ENCODE measurements at places on chromosomes 2 and 18.

DNA sequence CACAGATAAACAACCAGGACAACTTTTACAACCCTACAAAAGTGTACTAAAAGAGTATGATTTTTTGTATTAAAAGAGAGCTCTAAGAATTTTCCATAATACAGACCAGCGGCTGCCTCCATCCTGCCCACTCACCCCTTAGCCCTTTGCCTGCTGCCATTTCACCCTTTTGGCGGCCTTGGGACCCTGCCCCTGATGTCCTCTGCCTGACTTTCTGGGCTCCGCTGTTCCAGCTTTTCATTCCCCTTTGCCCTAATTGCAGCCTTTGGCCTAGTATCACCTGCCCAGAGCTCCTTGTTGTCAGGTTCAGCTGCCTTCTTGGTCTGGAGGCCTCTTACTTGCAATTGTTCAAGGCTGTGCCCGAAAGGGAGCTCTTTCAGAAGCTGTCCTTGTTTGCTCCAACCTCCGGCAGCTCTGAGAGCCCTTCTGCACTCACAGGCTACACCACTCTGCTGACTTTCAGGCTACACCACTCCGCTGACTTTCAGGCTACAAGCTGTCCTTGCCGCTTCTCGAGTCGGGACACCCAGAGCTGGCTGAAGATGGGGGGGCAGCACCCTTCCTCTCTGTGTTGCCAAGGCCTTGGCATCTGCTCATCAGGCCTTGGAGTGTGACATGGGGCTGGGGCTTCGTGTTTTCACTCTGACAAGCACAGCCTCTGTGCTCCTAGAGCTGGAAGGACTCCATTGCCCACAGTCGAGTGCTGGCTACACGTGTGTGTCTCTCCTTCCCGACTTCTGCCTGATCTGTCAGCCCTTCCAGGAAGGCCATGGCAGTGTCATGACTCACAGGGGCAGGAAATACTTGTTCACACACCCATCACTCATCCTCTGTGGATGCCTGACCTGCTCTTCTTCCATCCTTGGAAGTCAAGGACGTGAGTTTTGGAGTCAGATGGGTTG, 43.1 kb upstream of the HDAC4 start:
- DNase-seq: peak; percentile 73

- peak; percentile 44 for DNase-seq
These were observed 185.1 kb downstream of the SCG2 start for GRCh38 chr2:223416815-223417610.

DNA sequence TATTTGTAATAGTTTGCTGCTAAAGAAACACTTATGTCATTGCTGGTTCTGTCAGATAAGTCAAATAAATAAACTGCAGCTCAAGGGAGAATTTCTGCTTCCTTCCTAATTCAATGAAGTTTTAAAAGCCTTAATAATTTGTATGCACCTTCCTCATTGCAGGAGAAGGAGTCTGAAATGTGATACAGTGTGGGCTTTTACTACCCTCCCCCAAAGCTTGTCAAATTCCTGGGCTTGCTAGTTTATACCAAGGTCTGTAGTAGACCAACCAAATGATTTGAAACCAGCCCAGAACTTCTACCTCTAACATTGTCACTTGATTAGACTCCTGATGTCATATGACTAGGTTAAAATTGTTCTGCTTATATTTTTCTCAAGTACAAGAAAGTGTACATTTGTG, 131.8 kb downstream of the DTNA start:
- no peak for DNase-seq

DNA sequence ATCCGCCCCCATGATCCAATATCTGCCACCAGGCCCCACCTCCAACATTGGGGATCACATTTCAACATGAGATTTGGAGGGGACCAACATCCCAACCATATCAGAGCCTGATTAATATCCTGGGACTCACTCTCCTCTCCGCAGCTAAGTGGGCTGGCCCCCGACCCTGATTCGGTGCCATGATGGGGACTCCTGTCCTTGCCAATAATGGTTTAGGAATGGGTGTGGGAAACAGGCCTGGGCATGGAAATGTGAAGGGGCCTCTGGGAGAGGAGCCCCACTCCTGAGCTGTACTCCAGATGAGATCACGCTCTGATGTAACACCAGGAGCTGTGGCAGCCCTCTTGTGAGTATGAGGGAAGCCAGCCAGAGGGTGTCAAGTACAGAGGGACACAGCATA, 77.3 kb upstream of the SMAD7 start:
- no peak for DNase-seq

DNA sequence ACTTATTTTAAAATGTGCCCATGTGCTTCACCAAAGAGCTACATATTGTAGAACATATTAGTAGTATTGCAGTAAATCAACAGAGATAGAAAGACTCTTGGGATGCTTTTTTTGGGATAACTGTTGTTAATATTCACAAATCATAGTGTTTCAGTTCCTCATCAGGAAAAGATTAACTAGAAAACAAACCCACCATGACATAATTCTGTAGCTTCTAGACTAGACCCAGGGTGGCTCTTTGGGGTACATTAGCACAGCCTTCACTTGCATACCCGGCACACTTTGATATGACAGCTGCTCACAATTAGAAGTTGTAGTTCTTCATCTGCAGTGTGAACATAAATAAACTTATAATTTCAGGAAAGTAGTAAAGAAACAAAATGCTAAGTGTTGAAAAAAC, 154.2 kb downstream of the ATP9B start:
- DNase-seq: no peak

- DNase-seq: no peak
These were observed 32.4 kb upstream of the ACYP2 start for GRCh38 chr2:54083021-54083420.

- peak; percentile 91 for DNase-seq
These were observed 52.3 kb downstream of the DIS3L2 start for GRCh38 chr2:232013701-232014353.

GRCh38 chr18:10442551-10442971, 11.9 kb upstream of the APCDD1 start:
- DNase-seq: no peak

- peak; percentile 62 for DNase-seq
These were observed 153.0 kb downstream of the ZFP36L2 start for GRCh38 chr2:43073401-43073825.

DNA sequence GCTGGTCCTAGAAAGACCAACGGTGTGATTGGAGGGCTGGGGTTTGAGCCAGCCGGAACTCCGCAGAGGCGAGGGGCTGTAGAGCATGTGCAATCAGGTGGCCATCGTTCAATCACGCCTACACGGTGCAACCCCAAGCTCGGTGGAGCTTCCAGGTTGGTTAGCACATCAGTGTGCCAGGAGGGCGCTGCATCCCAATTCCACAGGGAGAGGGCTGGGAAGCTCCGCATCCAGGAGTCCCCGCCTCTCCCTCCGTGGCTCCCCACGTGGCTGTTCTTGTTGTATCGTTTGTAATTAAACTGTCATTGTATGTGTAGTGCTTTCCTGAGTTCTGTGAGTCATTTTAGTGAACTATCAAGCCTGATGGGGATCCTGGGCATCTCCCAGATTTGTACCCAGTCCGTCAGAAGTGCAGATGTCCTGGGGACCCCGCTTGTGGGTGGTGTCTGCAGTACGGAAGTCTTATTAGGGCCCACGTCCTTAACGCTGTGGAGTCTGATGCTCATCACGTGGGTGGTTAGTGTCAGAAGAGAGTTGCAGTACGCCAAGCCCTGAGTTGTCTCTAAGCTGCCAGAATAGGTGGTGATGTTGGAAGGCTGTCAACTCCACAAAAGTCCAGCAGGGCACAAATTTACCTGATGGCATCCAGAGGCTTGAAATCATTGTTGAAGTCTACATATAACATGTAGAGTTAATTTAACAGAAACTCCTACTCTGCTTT, 20.6 kb upstream of the AMMECR1L start:
- DNase-seq: no peak

DNA sequence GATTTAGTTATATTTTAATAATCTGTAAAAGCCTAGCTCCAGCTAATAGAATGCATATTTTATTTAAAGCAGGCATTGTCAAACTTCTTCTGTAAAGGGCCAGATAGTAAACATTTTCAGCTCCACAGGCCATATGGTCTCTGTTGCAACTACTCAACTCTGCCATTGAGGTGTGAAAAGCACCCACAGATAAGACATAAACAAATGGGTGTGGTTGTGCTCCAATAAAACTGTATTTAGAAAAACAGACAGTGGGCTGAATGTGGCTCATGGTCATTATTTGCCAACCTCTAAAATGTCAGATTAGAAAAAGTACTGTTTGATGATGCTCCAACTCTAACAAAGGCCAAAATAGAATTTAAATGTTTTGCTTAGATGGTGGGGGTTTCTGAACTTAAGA, 519.9 kb downstream of the RNF144A start:
- DNase-seq: no peak

DNA sequence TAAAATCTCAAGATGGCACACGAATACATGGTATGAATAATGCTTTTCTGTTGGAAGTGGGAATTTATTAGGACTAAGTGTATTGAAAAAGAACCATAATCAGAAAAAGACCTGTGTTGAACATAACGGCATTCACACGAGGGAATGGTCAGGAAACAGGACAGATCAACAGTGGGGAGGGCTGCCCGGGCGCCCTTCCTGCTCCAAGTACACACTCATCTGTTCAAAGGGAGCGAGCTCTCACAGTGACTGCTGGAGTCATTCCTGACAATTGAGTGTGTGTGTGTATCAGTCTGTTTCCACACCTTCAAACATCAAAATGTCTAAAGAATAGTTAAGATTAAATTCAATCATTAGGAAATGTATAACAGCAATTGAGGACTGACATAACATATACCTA, 167.2 kb downstream of the HDAC4 start:
- DNase-seq: no peak

DNA sequence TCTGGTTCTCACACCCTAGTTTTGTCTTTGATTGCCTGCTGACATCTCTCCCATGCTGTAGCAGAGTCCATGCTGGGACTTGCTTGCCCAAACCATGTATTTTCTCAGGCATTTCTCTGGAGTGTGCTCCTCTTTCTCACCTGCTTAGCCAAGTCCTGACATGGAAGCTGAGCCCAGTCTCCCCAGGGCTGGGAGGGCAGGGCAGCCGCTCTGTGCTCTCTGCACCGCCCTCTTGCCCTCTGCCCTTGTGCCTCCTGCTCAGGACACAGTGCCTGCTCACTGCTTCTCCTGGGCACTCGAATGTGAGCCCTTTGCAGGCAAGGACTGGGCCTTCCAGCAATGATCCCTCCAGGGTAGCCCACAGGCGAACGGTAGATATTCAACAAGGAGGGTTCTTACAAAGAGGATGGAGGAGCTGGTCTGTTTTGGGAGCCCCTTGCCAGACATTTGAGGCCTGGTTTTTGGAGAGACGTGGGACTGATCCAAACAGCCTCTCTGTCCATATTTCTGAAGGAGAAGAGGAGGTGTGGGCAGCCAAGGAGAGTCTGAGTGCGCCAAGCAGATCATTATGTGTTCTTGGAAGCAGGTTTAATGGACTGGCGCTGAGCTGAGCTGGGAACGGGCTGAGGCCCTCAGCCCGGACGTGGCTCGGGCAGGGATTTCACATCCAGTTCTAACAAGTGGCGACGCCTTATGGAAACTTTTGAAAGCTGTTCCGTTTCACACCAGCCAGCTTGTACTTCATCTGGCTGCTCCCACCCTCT, 4.0 kb downstream of the SLC14A2 start:
- DNase-seq: peak; percentile 38

DNA sequence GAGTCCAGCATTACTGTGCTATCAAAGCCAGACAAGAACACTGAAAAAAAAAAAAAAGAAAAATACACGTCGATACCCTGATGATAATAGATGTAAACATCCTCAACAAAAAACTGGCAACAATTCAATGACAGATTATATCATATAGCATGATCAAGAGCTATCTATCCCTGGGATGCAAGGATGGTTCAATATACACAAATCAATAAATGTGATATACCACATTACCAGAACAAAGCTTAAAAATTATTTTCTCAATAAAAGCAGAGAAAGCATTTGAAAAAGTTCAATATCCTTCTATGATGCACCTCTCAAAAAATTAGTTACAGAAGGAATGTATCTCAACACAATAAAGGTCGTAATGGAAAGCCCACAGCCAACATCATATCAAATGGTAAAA, 332.8 kb upstream of the MMADHC start:
- no peak for DNase-seq

- peak; percentile 10 for DNase-seq
These were observed 485.1 kb upstream of the SETBP1 start for GRCh38 chr18:44195394-44196140.

DNA sequence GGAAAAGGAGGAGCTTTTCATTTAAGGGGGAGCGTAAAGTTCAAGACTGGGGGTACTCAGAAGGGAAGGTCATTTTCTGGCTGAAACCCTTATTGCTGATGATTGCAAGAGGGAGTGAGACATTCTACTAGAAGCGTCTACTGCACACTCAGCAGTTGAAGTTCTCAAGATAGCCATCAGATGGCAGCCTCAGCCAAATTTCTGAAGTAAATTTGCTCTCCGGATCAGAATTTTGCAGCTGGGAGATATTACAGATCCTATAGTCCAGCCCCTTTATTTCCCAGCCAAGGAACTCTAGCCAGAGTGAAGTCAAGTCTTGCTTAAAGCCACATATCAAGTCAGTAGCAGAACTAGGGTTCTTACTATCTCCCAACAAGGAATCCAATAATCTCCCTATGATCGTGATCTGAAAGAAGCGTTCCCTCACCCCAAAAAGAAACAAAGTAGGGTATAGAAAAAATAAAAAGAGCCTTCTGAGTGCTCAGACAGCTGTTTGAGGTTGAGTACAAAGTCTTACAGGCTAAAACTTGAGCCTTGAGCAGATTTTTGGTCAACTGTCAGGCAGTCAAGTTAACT, 24.0 kb downstream of the RAX start:
- DNase-seq: peak; percentile 85

DNA sequence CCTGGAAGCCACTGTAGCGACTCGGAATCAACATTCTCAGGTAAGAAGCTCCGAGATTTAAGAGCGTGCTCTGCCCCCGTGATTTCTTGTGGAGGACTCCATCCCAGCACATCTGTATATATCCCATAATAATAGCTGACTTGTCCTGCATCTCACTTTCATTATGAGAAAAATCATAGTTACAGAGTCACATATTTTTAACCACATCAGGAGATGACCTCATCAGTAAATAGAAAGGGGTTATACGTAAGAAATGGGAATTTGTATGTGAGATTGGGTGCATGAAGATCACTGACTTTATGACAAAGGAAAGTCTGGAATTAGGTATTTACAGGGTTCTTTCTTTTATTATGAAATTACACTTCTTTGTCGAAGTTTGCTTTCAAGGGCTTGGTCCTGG, 16.4 kb upstream of the TMEM18 start:
- DNase-seq: peak; percentile 10

DNA sequence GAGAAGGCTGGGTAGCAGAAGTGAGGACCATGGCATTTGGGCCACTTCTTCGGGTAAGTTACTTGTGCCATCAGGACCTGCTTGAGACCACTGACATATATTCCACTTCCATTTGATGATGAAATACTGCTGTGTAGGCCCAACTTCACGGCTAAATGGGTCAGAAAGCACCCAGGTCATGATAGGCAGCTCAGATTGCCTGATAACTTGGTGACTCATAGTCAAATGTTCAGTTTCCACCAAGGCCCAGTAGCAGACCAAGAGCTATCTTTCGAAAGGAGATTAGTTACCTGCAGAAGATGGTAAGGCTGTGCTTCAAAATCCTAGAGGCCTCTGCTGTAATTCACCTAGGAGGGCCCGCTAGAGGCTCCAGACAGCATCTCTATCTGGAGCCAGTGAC, 31.8 kb upstream of the MEX3C start:
- DNase-seq: no peak

All from fibroblast of mammary gland (primary cell).